ENCODE measurements at places on chromosomes 16 and 17.

- DNase-seq: peak; percentile 1
Observed at GRCh38 chr17:5122586-5123342, 6.9 kb downstream of the USP6 start.

- DNase-seq: no peak
Observed at GRCh38 chr17:73968680-73969079, 234.8 kb upstream of the RPL38 start.

DNA sequence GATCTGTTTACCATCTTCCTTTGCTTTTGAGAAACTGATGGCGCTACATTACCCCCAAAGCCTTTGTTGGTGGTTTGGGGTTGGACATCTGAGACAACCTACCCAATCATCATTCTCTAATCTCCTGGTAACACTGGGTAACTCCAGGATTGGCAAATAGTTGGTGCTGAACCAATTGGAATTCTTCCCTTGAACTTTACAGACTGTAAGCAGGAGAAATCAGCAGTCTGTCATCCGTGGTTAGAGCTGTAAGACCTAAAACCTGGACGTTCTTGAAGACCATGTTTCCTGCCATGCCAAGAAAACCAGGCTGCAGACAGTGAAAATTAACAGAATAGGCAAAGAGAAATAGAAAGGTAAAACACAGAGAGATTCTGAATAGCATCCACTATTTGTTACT lies 398.8 kb upstream of the SALL1 start:
- no peak for DNase-seq

- no peak for DNase-seq
Observed at GRCh38 chr16:72317446-72317845, 145.5 kb upstream of the PMFBP1 start.

DNA sequence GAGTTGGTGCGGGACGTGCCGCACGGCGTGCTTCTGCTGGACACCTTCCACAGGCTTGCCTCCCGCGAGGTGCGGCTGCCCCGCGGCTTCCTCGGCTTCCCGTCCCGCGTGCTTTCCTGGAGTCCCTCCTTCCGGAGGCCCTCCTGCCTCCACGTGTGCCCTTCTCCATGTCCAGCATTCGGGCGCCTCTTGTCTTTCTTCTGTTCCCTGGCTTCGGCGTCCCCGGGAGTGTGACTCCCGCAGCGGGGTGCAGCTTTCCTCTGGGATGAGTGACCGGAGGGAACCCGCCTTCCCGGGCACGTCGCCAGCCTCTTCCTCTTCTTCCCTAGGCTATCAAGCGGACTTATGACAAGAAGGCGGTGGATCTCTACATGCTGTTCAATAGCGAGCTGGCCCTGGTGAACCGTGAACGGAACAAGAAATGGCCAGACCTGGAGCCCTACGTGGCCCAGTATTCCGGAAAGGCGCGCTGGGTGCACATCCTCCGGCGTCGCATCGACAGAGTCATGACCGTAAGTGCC lies 23.0 kb downstream of the DNAH2 start:
- DNase-seq: peak; percentile 56

- no peak for DNase-seq
Observed at GRCh38 chr17:68324654-68325336, 33.5 kb downstream of the ARSG start.

GRCh38 chr17:4542003-4542725 lies 13.0 kb downstream of the MYBBP1A start:
- no peak for DNase-seq

- DNase-seq: no peak
Observed at GRCh38 chr16:7124701-7125100, 207.9 kb upstream of the RBFOX1 start.

GRCh38 chr16:3171855-3172593 lies 16.0 kb upstream of the OR1F1 start:
- no peak for DNase-seq

DNA sequence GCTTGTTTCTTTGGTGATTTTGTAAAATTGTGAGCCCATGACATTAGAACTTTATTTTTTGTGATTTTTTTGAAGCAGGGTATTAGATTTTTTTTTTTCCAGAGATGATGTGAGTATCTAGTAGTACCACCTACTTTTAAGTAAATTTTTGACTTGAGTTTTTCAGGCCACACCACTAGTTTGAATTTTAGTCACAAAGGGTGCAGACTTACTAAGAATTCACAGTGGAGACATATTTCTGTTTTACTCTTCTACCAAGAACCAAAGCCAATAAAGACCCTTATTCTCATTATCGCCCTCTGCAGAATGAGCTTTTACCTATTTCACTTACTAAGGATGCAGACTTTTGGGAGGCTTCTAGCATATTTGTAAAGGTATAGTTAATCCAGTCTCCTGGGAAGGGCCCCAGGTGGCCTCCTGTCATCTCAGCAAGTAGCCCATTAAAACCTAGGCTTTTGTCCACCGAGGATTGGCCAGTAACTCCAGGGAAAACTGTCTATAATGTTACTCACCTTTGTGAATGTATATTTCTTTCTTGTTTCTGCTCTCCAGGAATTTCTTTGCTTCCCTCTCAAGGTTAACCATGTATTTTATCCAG lies 30.6 kb downstream of the NLK start:
- no peak for DNase-seq

DNA sequence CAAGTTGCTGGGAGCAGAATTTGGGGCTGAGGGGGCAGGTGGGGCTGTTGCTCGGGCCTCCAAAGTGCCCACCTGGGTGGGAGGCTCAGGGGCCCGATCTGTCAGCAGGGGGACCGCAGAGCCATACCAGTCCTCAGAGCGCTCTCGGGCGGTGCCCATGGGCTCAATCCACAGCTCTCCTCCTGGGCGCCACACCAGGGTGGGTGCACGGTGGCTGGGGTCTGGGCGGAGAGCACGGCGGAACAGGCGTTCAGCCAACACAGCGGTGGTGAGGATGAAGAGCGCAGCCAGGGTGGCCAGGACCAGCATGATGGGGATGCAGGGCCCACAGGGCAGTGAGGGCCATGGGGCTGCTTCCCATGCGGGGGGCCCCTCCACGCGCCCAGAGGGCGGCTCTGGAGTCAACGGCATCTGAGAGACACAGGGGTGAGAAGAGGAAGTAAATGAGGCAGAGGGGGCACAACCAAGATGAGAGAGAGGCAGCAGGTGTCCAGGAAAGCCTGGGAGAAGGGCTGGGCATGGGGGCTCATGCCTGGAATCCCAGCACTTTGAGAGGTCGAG lies 1.2 kb downstream of the C16orf54 start:
- no peak for DNase-seq

DNA sequence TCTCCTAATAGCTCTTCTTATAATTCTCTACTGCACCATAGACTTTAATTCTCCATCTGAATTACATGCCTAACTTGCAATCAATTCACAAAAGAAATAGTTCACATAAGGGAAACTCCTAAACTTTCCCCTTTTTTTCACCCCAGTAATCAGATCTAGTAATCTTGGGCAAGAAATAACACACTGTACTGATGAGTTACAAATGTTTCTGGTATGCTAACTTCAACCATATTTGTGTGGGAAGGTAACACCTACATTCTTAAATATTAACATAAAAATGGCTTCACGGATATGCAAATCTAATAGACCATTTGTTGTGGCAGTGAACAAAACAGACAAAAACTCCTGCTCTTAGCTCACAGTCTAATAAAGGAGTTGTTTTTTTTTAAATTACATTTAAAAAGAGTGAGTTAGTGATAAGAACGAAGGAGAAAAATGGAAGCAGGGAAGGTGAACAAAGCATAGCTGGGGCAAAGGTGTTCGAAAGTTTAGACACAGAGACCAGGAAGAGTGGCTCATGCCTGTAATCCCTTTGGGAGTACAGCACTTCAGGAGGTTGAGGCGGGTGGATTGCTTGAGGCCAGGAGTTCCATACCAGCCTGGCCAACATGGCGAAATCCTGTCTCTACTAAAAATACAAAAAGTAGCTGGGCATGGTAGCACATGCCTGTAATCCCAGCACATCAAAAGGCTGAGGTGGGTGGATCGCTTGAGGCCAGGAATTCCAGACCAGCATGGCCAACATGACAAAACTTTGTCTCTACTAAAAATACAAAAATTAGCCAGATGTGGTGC lies 34.8 kb downstream of the CMTM3 start:
- no peak for DNase-seq

GRCh38 chr16:87255866-87256265 lies 61.3 kb downstream of the C16orf95 start:
- no peak for DNase-seq

DNA sequence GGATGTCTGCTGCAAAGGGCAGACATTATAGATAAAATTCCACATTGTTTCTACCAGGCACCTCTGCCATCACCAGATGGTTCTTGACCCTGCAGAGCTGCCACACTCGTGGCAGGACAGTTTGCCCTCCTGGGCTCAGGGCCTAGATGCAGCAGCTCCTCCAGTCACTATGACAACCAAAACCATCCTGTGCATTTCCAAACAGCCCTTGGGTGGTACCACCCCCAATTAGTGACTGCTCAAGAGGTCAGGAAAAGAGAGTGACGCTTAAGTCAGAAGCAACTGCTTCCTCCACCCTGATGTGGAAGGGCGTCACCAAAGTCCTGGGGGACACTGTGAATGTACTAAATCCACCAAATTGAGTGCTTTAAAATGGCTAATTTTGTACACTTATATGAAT lies 109.2 kb downstream of the C16orf95 start:
- no peak for DNase-seq

DNA sequence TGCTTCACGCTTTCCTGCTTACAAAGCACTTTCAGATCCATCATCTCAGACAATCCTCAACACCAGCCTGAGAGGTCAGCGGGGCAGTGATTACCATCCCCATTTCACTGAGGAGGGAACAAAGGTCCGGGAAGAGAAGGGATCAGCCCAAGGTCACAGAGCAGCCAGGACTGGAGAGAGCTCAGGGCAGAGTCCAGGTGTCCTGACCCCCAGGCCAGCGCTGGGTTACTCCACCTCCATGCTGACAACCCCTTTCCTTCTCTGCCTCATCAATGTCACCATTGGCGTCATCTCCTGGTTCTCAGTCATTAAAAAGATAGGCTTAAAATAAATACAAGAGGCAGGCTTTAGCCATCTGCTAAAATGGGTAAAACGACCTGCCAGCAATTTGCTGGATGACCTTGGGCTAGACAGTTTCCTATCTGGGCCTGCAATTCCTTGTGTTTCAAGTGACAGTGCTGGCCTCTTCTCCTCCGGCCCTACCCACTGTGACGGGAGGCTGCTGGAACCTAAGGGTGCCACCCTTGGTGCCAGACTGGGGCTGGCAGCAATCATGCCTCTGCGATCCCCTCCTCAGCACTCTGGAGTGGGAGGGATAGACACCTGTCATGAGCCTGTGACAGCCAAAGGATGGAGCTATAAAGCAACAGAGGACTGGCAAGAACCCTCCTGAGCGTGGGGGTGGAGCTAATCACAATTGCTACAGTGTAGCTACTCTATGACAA lies 79.5 kb upstream of the CCL1 start:
- no peak for DNase-seq

DNA sequence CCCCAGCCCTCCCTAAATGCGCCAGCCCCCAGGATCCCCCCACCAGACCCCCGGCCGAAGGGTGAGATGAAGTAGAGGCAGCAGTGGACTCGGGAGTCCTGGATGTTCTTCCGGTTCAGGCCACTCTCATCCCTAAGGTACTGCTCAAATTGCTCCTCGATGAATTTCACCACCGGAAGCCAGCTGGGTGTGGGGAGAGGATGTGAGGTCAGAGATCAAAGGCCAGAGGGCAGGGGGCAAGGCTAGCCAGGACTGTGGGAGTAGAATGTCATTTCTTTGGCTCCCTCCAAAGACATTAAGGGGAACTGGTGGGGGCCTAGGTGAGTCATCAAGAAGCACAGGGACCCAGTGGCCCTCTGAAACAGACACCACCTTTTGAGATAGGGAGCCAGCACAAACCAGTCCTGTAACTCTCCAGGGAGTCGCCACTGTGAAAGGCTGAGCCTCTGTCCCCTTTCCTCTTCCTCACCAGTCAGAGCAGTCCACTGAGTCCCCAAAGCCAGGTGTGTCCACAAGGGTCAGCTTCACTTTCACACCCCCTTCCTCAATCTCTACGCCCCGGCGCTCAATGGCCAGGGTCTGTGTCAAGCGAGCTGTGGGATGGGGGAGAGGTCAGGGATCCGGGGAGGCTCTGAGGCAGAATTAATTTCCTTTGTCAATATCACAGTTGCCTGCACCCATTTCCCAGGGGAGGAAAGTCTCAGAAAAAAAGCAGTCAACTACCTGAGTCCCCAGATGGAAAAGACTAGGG lies 895 bp downstream of the SEPTIN1 start:
- no peak for DNase-seq

DNA sequence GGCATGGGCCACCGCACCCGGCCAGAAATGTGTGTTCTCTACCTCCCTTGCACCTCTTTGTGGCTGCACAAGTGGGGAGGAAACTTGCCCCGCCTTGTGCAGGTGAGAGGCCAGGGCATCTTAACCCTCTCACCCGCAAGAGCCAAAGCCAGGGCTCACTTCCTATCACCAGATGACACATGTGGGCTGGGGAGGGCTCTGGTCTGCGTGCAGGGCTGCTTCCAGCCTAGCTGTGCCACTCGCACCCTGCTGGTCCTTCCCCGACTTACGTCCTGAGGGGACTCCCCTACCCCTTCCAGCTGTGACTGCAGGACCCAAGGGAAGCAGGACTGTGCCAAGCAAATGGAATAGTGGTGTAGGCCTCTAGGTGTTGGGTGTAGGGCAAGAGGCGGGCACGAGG lies 6.9 kb downstream of the MIEF2 start:
- no peak for DNase-seq

DNA sequence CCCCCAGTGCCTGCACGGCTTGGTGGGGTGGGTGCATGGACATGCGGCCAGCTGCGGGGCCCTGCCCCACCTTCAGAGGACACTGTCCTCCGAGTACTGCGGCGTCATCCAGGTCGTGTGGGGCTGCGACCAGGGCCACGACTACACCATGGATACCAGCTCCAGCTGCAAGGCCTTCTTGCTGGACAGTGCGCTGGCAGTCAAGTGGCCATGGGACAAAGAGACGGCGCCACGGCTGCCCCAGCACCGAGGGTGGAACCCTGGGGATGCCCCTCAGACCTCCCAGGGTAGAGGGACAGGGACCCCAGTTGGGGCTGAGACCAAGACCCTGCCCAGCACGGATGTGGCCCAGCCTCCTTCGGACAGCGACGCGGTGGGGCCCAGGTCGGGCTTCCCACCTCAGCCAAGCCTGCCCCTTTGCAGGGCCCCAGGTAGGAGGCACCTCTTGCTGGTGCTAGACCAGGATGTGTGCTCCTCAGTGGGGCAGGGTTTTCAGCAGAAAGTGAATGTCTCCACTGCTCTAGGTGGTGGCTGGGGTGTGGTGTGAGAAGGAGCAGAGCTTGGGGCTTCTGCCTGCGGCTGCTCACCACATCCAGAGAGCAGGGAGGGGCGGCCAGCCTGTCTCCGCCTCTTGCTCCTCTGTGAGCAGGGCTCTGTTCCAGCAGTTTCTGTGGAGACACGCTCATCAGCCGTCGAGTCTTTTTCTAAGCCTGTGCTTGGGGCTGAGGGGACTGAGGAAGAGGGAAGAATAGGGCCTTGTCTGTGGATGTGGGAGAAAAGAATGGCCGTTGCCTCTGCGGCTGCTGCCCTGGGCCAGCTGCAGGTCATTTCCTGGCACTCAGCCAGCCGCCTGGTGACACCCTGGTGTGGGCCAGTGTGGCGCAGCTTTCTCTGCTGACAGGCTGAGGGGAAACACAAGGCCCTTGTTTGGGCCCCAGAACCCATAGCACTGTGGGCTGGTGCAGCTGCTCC lies 2.2 kb downstream of the ZNF276 start:
- DNase-seq: no peak

GRCh38 chr17:21036361-21036881 lies 6.4 kb downstream of the USP22 start:
- DNase-seq: no peak

- DNase-seq: no peak
Observed at GRCh38 chr16:7763111-7763510, 430.5 kb downstream of the RBFOX1 start.
